Activated naive CD8-positive, alpha-beta T cell treated with anti-CD3 and anti-CD28 coated beads, Interleukin-2, amount 10 ng/mL, durations not matched to agents 7 days and 5 days (primary cell): ENCODE measurements at places on chromosomes 4 and X.

GRCh38 chr4:80005863-80006262, 67.2 kb downstream of the ANTXR2 start:
- DNase-seq: no peak

- no peak for DNase-seq
Observed at GRCh38 chr4:48267574-48267973, 2.1 kb downstream of the TEC start.

DNA sequence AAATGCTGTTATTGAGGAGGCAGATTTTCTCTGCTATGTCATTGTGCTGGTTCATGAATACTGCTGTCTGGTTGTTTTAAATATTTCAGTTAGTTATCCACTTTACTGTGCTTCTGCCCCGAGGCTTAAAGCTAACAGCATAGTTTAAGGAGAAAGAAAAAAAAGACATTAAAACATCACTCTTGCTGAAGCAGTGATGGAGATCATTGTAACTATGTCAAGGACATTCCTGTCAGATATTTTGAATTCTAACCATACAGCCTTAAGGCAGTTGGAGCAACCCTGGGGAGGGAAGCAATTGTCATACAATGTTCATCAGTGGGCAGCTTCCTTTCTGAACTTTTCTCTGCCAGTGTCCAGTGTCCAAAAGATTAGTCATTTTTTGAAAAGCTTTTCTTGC, 199.0 kb upstream of the DDX53 start:
- DNase-seq: no peak

DNA sequence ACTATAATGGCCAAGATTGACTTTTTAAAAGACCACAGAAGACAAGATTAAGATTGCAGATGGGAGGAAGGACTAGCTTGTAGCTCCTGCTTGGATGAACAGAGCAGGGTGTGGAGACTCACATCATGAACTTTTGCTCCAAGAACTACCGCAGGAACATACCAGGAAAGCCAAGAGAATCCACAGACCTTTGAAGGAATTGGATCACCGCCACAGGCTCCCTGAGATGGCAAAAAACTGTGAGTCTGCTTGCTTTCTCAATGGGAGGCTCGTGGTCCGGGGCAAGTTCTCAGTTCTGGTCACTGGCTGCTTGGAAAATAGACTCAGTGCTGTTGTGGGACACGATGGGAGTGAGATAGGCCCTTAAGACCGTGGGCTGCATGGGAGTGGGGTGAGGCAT, 276.6 kb downstream of the CCSER1 start:
- no peak for DNase-seq

DNA sequence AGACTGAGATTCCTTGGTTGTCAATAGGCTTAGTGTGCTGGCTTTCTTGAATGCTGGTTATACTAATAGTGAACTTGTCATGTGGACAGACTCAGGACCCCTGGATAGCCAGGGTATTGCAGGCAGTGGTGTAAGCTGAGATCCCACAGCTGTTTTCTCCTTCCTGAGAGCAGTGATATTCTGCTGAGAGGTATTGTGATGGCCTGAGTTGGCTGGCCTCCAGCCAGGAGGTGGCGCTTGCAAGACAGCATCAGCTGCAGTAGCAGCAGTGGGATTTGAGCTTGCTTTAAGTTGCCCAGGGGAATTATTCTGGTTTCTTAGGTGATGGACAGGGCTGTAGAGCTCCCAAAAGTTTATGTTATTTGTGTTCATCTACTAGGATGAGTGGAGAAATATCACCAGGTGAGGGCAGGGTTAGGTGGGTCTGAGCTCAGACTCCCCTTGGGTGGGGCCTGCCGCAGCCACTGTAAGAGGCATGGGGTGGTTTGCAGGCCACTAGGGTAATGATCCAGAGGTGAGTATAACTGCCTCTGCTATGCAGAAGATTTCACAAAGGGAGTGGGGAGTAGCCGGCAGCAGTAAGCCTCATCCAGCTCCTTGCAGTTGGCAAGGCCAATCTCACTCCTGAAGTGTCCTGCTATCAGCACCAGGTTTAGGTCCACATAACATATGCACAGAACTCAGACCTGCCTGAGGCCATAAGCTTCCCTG, 66.2 kb downstream of the IL15 start:
- no peak for DNase-seq

GRCh38 chr4:40285692-40286091, 49.4 kb upstream of the CHRNA9 start:
- no peak for DNase-seq

- no peak for DNase-seq
Observed at GRCh38 chr4:5750052-5750945, 39.3 kb downstream of the EVC start.

GRCh38 chrX:39753293-39753996, 344.3 kb downstream of the BCOR start:
- no peak for DNase-seq

- DNase-seq: no peak
Observed at GRCh38 chrX:129836827-129837226, 6.9 kb downstream of the ZDHHC9 start.

- DNase-seq: no peak
Observed at GRCh38 chr4:84847978-84848377, 118.5 kb downstream of the WDFY3 start.

- no peak for DNase-seq
Observed at GRCh38 chr4:30537456-30537855, 182.7 kb upstream of the PCDH7 start.

DNA sequence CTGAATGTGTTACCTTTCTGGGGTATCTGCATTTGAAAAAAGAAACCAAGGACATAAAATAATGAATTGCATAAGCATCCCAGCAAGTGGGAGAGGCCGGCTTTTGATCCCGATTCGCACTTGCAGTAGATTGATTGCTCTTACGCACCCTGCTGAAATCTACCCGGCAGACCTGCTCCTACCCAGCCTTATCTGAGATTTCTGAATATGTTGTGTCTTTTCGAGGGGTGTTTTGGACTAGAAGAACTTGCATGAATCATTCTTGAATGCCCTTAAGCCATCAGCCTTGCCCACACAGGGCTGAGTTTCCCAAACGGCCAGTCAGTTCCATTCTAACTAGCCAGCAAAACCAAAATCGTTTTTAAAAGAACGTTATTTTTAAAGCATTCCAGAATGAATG, 174.4 kb upstream of the BCOR start:
- DNase-seq: no peak

DNA sequence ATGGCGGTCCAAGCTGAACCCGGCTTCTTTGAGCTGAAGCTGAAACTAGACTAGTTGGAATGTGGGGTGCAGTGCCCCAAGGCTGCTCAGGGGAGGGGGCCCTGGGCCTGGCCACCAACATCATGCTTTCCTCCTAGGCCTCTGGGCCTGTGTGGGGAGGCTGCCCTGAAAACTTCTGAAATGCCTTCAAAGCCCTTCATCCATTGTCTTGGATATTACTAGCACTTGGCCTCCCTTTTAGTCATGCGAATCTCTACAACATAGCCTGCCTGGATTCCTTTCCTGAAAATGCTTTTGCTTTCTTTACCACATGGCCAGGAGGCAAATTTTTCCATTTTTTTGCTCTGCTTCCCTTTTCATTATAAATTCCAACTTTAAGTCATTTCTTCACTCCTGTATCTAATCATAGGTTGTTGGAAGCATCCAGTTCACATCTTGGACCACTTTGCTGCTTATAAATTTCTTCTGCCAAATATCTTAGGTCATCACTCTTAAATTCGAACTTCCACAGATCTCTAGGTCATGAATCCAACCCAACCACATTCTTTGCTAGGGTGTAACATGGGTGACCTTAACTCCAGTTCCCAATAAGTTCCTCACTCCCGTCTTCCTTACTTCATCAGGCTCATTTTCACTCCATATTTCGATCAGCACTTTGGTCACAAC, 103.4 kb downstream of the DDIT4L start:
- no peak for DNase-seq

DNA sequence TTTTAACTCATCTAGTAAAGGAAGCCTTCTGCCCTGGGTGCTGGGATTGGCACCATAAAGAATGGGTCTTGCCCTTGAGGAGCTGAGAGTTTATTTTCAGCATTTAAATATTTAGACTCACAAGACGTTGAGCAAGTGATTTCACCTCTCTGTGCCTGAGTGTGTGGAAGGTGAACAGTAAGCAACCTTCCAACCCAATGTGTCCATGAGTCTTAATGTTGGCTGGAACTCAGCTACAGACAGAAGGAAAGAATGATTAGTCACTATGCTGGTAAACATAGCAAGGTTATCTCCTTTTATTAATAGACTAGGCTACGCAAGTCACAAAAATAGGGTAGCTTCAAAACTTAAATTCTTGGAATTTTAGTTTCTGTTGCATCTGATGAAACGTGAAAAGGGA, 277.4 kb upstream of the GATB start:
- no peak for DNase-seq
